ENCODE measurements at places on chromosomes 4 and X. TPM values are rescaled to one million over a fixed set of nuclear protein-coding genes. Genes with fewer than 3 reads are reported as not detected.

DNA sequence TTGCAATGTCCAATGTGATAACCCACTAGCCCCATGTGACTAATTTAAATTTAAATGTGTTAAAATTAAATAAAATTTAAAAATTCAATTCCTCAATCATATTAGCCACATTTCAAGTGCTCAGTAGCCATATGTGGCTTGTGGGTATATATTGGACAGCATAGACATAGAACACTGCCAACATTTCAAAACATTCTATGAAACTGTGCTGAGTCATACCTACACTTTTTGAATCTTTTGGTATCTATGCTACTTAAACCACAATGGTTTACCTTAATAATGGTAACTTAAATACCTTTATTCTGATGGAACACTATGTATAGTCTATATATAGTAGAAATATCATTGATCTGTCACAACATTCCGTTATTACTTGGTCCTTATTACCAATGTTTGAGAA is 223.4 kb upstream of the ATOH1 start:
- no peak for DNase-seq

- DNase-seq: no peak
These were observed 82.5 kb downstream of the HS6ST2 start for GRCh38 chrX:132875650-132876522.

DNA sequence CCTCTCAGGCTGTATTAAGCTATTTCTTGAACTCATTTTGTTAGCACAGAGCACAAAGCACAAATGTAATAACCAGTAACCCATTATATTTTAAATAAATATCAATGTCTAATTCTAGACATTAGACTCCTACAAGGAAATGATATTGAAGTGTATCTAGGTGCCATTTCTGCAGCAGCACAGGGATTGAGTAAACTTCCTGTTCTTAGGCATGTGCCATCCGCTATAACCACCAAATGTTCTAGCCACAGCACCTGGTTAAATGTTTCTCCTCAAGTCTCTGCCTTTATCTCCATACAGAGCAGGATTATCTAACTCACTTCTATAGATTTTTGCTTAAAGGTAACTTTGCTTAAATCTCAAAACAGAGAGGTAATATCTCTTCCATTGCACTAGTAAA is 51.4 kb downstream of the SGMS2 start:
- DNase-seq: no peak

GRCh38 chrX:7146703-7147412 is 654 bp upstream of the STS start:
- DNase-seq: no peak

- DNase-seq: no peak
These were observed 1825.7 kb upstream of the ADGRL3 start for GRCh38 chr4:59374416-59374815.

DNA sequence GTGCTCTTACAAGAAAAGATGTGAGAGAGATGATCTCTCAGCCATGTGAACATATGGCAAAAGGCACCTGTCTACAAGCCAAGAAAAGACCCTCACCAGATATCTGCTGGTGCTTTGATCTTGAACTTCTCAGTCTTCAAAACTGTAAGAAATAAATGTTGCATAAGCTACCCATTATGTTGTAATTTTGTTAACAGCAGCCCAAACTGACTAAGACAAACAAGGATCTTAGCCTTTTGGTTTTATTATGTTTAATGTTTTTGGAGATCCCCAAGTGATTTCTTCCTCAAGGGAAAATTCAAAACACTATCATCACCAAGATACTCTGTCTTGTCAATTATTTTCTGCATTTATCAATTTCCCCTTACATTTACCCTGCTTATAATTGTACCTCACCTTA is 21.8 kb upstream of the CCNI start:
- no peak for DNase-seq

GRCh38 chrX:151155234-151155633 is 21.1 kb upstream of the GPR50 start:
- DNase-seq: no peak

- no peak for DNase-seq
These were observed 1630.7 kb upstream of the IGFBP7 start for GRCh38 chr4:58740897-58741296.

DNA sequence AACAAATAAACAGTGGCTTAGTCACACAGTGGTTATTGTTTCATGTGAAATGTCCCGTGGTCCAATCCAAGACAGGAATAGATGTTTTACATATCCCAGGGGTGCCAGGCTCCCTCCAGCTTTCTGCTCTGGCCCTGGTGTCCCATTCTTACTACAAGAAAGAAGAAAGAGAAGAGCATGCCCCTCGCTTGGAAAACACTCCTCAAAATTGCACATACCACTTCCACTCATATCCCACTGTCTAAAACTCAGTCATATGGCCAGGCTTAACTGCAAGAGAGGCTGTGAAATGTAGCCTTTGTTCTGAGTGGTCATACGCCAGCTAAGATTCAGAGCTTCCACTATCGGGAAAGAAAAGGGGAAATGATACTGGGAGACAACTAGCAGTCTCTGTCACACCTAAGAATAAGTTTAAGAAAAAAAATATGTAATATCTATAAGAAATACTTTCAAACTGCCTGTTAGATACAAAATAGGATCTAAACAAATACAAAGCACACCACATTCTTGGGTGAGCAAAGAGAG is 306.8 kb upstream of the FAM241A start:
- DNase-seq: no peak

DNA sequence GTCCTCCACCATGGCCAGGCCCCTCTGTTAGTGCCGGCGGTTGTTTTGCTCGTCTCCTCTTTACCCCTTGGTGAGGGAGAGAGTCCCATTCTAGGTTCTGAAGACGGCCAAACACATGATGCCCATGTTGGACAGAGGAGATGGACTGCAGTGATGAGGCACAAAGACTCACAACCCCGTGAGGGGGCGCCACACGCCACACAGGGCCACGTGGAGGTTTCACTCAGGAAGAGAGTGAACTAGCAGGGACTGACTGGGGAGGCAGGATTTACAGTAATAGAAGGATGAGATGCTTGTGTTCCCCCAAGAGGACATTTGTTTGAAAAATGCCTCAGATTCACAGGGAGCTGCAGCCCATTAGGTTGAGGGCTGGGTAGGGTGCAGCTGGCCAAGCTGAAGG is 655.3 kb upstream of the FRG1 start:
- DNase-seq: no peak

DNA sequence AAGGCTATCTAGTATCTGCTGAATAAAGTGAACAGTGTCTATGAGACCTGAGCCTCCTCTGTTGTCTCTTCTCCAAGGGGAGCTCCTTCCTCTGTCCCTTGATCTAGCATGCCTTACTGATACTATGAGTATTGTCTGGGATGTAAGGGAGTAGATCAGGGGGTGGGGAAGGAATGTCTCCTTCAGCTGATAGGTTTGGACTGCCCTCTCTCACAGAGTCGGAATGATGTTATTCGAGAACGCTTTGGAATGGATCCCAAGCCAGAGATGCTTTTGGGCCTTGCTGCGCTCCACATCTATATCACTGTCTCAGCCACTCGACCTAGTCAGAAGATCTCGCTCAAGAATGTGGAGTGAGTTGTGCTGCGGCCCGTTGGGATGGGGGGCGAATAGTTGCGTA is 68.3 kb upstream of the PRPS1 start:
- peak; percentile 51 for DNase-seq

DNA sequence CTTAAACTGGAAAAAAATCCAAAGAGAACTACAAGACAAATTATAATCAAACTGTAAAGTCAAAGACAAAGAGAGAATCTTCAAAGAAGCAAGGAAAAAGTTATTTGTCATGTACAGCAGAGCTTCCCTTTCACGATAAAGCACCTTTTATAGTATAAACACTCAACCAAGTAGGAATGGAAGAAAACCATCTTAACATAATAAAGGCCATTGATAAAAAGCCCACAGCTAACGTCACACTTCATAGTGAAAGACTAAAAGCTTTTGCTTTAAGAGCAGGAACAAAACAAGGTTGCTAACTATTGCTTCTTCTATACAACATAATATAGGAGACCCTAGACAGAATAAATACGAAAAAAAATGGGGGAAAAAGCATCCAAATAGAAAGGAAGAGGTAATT is 595.7 kb upstream of the POU3F4 start:
- no peak for DNase-seq

DNA sequence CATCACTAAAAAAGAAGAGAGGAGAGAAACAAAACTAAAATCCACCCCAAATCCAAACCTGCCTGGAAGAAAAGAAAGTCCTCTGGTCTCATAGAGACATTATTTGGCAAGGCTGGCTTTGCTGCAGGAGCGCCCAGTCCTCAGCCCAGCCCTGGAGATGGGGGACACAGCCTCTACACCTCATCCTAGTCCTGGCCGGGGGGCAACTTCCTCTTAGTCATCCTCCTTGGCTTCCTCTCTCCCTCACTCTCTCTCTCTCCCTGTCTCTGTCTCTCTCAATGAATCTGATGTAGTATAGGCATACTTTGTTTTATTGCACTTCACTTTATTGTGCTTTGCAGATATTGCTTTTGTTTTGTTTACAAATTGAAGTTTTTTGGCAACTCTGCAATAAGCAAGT is 55.8 kb upstream of the MAGEB10 start:
- DNase-seq: no peak

DNA sequence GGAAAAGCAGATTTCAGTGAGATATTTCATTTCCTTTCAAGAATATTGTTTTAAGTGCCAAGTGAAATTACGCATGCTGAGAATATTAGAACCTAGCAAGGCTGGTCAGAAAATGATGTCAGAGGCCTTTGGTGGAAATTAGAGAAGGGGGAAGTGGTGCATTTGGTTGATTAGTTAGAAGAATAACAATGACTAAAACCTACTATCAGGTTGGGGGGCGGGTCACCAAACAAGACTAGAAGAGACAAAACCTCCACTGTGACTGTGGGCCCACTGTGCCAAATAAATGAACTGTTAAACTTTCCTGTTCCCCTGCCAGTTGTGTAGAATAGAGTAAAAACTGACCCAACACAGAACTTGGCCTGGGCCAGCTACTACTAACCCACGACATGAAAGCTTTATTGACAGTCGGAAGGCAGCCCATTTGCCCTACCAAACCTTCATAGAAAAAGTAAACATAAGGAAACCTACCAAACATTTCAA is 2.9 kb downstream of the RAPGEF2 start:
- DNase-seq: peak; percentile 61

DNA sequence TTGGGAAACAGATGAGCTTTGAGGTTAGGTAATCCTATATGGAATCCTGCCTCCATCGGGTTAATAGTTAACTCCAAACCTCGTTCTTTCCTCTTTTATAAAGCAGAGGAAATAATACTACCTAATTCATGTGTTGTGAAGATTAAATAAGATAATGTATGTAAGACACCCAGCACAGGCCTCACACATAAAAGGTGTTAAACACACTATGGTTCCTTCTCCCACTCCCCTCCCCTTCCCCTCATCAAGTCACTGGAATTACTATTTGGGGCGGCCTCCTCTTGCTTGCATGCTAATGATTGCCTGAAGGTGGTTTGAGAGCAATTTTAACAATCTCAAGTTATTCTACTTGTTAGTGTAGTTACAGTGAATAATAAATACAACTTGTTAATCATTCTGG is 404.4 kb upstream of the RASGEF1B start:
- DNase-seq: no peak

DNA sequence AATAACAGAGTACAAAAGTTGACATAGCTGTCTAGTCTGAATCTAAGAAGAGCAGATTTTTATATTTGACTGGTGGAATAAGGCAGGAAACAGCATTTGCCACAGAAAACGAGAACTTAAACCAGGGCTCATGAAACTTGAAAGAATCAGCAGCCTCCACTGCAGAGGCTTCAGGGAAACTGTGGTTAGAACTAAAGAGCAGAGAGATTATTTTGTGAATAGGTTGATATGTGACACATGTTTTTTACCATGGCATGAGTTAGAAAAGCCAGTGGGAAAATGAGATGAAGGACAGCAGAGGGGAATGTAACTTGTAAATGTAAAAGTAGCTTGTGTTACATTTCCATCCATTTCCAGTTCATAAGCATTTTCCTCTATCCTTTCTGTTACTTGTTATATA is 63.7 kb upstream of the CAMK2D start:
- no peak for DNase-seq

DNA sequence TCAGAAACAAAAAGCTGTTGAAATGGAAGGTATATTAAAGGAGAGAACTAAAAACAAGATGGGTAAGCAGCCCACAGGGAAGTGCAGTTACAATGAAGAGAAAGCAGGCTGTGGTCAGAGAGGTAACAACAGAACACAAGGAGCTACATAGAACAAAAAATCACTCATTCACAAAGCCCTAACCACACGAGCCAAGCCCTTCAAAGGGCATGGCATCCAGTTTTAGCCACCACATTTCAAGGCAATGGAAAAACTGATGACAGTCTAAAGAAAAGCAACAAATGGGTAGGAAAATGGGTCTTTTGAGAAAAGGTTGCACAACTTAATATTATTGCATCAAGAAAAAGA is 37.5 kb downstream of the KDR start:
- DNase-seq: no peak

DNA sequence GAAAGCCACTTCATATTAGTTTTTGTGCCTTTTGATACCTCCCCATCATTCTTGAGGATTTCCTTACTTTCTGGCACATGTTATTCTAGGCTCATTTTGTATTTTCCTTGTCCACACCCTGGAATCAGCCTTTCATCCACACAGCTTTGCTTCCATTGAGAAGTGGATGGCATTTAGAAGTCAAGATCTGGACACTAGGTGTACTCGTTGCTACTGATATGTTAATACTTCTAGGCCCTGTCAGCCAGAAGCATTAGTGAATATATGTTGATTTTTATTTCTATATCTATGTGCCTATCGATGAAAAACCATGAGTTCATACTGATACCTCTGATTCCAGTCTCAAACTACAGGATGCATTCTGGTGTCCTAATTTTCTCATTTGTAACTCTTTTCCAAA is 73.2 kb downstream of the ARHGAP24 start:
- no peak for DNase-seq

- DNase-seq: no peak
These were observed 1.3 kb downstream of the GAK start for GRCh38 chr4:930827-931193.

DNA sequence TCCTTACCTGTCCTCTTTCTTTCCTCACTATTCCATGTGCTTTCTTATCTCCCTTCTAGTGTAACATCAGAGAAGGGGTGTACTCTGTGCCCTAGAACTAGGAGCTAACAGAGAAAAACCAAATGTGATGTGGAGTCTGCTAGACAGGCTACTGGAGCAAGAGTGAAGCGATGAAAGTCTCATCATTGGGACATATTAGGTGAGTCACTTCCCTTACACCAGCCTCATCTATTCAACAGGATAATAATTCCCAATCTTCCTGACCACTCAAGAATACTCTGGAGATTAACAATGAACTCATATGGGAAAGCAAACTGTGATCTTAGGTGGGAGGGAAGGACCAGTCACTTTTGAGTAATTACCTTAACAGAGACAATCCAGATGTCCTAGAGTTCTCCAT is 58.1 kb downstream of the RAB40A start:
- DNase-seq: no peak

Gene MAGED2
- polyA plus RNA-seq: 205 TPM

Gene FGF13
- 4.1 TPM for polyA plus RNA-seq

Gene IL1RAPL1
- polyA plus RNA-seq: 6.1 TPM

Gene NPY1R
- 0.01 TPM for polyA plus RNA-seq

Gene PCDH11X
- 0.01 TPM for polyA plus RNA-seq

Gene GABRE
- 2.1 TPM for polyA plus RNA-seq

Gene NFXL1
- polyA plus RNA-seq: 9.0 TPM

Gene AKAP14
- polyA plus RNA-seq: not detected
